ENCODE measurements at places on chromosomes 2 and 18. TPM values are rescaled to one million over a fixed set of nuclear protein-coding genes. Genes with fewer than 3 reads are reported as not detected.

DNA sequence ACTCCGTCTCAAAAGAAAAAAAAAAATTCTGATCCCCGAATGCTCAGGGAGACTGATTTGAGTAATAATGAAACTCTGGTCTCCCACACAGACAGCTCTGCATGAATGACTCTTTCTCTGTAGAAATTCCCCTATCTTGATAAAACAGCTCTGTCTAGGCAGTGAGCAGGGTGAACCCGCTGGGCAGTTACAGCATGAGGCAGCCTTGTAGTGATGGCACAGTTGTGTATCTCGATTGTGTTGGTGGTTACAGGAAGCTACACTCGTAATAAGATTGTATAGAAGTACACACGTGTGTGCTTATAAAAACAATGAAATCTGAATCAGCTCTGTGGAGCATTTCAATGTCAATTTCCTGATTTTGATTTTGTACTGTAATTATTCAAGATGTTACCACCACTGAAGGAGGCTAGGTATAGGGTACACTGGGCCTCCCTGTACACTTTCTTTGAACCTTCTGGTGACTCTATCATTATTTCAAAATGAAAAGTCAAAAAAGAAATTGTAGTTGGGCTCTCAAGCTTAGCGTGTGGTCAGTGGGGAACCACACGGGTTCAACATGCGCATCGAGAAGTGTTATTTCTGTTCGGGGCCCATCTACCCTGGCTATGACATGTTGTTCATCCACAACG is 34.9 kb upstream of the ATP8B1 start:
- DNase-seq, result no peak

- DNase-seq, result no peak
Measured at GRCh38 chr2:158211502-158211901, 109.8 kb downstream of the UPP2 start.

DNA sequence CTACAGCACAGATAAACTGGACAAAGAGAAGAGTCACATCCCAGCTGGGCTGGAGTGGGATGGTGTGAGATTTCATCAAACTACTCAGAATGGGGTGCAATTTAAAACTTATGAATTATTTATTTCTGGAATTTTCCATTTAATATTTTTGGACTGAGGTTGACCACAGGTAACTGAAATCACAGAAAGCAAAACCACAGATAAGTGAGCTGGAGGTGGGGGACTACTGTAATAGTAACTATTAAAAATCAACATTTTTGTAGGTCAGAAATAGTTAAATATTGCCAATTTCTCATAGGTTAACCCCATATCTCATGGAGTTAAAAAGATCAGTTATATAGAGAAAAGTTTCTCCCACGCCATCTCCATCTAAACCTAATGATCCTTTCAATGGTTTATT is 88.1 kb downstream of the SPOPL start:
- no peak for DNase-seq

- no peak for DNase-seq
Measured at GRCh38 chr2:25572638-25573037, 100.7 kb downstream of the DTNB start.

DNA sequence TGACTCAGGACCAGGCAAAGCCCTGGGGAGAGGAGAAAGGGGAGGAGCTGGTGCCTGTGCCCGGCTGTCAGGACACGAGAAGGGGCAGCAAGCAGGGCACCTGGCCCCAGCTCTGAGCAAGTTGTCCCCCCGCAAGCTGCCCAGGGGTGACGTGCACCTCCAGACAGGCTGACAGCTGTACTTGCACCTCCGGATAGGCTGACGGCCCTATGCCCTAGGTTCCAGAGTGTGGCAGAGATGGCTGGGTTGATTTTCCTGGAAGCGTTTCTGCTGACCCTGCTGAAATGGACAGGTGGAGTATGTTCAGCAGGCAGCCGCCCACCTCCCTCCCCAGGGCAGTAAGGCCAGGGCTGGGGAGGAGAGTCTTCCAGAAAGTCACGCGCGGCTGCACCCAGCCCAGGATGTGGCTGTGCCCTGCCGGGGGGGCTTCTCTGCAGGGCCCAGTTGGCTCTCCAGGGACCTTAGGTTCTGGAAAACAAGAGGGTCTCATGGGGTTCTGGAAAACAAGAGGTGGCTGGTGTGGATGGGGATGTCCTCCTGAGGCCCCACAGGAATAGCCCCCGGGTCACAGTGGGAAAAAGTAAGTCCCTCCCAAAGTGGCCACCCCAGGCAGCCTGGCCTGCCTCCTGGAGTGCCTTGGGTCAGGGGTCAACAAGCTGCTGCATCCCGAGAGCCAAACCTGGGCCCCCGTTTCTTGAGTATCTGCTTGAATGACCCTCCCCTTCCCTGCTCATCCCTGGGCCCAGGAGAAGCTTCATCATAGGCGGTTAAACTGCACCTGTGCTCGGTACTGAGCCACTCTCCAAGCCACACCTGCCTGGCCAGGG is 71.4 kb upstream of the OTOS start:
- DNase-seq, result peak; percentile 57

GRP gene
- 1.4 TPM for total RNA-seq

GPR45 gene
- not detected for total RNA-seq

CCBE1 gene
- 52.7 TPM for total RNA-seq

CHRND gene
- total RNA-seq, result not detected

FIGLA gene
- not detected for total RNA-seq

MSTN gene
- total RNA-seq, result 0.33 TPM

TEKT4 gene
- total RNA-seq, result not detected

Measured in sigmoid colon (tissue), 7 donors.